Left ventricle myocardium superior (tissue), 1 donor: ENCODE measurements at places on chromosomes 5 and 9.

DNA sequence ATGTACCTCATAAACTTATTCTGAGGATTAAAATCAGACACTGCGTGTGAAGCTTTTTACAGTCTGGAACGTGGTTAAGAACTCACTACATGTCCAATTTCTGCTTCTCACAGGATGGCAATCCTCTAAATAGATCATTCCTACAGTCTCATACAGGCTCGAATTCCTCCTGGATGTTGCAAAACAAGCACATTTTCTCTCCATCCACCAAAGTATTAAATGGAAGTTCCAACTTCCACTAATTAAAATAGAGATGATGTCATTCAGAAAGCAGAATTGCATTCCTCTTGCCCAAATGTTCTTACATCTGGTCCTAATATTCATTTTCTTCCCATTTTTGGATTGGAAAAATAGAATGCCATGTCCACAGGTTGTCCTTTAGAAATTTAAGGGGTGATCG lies 145.5 kb upstream of the PCA3 start:
- no peak for DNase-seq

DNA sequence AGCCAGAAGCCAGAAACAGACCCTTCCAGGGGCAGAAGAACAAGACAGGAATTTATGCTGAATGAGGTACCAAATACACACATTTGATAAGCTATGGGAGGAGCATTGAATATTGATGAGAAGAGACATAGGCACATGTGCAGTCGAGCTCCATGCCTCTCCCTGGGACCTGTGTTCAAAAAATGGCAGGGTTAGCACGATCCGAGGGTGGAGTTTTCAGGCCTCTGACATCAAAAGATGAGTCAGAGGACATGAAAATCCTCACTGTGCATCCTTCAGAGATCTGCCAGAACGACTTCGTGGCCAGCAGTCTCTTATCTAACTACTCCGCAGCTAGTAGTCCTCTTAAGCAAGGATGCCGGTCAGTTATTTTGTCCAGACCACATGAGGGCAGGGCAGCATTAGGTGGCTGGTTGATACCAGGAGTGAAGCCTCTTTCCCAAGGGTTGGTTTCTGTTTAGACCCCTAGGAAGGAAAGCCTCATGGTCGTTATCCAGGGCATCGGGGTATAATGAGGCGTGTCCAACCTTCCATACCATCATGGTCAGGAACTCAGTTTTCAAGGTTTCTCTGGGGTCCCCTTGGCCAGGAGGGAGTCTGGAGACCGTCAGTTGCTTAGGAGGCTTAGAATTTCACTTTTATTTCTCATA lies 11.6 kb upstream of the CMBL start:
- DNase-seq, result no peak

DNA sequence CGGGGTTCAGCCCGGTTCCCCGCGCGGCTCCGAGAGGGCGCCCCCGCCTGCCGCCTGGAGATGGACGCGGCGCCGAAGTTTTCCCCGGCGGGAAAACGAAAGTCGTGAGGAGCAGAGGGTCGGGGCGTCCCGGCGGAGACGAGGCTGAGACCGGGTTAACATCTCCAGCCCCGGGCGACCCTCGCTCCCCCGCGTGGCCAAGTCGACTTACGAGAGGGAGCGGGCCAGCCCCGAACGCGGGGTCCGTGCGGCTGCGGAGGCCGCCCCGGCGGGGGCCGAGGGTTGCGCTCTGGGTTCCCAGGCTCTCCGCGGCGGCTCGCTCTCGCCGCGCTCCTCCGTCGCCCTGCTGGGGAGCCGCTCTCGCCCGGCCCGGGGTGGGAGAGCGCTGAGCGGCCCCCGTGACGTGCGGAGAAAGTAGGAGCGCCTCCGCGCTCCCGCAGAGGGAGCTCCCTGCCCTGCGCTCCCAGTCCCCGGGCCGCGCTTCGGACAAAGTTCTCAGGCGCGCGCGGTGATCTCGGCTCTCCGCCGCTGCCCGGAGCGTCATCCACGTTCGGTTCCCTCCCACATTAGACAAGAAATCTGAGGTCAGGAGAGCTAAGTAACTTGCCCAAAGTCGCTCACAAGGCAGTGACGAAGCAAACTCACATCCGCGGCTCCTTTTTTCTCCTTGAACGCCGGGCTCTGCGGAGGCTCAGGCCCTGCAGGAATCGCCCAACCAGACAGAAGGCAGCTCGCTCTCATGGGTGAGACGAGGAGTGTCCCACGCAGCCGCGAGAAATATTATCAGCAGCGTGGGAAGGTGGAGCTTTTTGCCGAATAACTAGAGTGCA lies 1.2 kb upstream of the GCNT4 start:
- peak; percentile 71 for DNase-seq

GRCh38 chr9:76687861-76688391 lies 76.3 kb upstream of the PCA3 start:
- no peak for DNase-seq

- no peak for DNase-seq
Measured at GRCh38 chr9:92522983-92523970, 12.5 kb downstream of the ECM2 start.

- no peak for DNase-seq
Measured at GRCh38 chr9:89753472-89754055, 148.8 kb downstream of the GADD45G start.

- no peak for DNase-seq
Measured at GRCh38 chr5:15116996-15117395, 245.4 kb upstream of the ANKH start.

GRCh38 chr5:86374611-86375010 lies 243.1 kb upstream of the COX7C start:
- no peak for DNase-seq

GRCh38 chr5:179814090-179814489 lies 6.6 kb upstream of the SQSTM1 start:
- DNase-seq, result no peak

DNA sequence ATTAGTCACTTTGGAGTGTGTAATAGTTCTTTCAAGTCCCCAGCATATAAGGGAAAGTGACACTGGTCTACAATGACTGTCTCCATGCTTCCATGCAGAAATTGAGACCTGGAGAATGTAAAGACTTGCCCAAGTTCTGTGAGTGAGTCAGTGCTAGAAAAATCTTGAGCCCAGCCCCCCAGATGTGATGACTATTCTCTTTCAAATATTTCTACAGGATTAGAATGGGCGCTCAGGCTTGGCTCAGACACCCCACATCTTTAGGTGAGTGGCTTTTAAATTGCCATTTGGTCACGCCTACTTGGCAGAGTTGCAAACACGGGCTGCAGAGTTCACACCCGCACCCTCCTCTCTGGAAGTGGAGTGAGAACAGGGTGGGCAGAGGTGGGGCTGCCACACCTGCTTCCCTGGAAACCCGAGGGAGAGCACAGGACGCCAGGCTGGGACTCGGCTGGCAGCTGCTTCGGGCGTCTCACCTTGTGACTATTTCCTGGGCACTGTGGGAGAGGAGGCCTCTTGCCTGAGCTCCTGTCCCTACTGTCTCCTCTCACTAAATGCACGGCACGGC lies 37.6 kb downstream of the ROPN1L start:
- no peak for DNase-seq

- no peak for DNase-seq
Measured at GRCh38 chr5:122985006-122985700, 51.4 kb downstream of the PPIC start.

- DNase-seq, result no peak
Measured at GRCh38 chr5:129541648-129542251, 81.7 kb downstream of the ADAMTS19 start.

DNA sequence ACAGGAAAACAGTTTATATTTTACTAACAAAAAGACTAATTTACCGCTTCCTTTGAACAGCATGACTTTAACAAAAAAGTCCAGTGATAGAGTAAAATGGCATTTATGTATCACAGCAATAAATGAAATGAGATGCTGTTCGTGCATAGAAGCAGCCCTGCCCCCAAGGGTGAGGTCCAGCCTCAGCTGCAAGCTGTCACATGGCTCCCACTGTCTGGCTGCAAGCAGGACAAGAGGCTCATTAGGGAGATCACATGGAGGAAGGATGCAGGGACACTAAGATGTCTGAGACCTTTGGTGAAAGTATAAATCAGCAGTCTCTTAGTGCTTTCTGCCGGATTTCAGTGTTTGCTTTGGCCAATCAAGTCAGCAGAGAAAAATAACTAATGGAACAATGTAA lies 23.0 kb downstream of the GDNF start:
- no peak for DNase-seq

DNA sequence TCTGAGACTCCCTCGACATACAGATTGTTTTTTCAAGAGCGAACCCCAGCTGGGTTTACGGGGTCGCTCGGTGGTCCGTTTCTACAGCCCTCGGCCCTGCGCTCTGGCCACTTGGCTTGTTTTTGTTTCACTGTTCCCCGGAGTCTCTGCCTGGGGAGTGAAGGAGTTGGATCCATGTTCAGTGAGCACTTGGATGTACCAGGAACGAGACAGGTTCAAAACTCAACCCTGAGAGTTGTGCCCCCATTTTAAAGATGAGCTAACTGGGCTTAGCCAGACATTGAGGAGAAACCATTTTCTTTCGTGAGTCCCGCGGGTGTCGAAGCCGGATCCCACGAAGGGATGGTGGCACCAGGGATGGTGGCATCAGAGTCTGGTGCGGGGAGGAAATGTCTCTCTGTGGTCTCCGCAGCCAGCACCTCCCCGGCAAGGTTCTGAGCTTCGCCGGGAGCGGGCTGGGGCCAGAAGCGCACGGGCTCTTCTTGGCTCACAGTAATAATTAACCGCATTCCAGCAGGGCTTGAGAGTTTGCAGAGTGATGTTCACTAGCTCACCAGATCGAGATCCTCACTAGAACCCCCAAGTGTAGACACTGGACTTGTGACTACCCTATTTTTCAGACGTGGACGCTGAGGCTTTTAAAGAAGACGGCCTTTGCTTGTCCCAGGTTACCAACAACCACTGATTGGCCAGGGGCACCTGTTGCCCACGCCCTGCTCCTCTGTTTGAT lies 1.0 kb downstream of the MSX2 start:
- DNase-seq, result no peak

DNA sequence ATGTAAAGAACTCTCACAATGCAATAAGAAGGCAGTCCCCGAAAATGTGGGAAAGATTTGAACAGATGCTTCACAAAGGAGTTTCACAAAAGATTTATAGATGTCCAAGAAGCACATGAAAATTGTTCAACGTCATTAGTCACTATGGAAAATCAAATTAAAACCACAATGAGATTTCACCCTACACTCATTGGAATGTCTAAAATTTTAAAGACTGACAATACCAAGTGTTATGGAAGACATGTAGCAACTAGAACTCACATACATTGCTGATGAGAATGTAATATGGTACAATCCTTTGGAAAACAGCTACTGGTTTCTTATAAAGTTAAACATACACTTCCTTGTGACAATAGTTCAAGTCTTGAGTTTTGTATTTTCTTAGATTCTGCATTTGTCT lies 11.0 kb upstream of the RECK start:
- no peak for DNase-seq

- no peak for DNase-seq
Measured at GRCh38 chr5:80998590-80998979, 38.4 kb downstream of the RASGRF2 start.

GRCh38 chr5:1799602-1800471 lies at the start of gene MRPL36:
MRPL36 (minus strand) TSS chr5:1799837; CDS start chr5:1798935, 902 bp downstream.
- peak; percentile 98 for DNase-seq

DNA sequence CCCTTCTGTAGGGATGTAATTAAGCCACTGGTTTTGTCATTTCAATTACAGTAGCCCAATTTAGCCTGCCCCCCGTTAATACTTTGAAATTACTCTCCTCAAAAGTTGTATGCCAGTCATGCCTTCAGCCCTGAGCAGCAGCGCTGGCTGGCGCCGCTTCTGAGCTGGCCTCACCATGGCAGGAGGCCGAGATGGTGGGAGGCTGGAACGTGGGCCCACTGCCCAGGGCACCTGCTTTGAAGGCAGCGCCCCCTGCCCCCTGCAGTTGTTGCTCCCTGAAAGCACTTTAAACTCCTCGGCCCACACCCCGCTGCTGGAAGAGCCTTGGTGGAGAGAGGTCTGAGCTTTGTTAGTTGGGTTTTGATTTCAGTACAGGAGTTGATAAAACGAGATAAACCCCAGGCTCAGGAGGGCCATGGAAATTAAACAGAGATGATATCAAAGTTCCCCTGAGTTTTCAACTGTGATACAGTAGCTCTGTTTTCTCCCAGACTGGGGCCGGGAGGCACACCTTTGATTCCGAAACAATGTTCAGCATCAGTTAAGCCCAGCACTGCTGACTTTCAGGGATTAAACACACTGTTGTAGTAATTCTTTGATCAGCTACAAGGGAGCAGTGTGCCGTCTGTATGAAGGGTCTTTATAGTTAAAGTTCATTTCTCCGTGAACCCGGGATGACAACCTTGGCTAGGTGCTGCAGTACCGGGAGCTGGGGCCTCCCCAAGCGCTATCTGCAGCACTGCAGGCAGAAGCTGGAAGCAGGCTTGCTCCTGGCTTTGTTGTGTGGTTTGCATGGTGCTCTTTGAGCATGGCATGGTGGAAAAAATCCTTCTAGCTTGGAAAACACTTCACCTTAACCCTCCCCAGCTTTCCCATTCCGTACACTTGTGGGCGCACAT lies 9.5 kb downstream of the MVB12B start:
- no peak for DNase-seq

GRCh38 chr5:179783128-179783527 lies 10.7 kb upstream of the LTC4S start:
- no peak for DNase-seq

DNA sequence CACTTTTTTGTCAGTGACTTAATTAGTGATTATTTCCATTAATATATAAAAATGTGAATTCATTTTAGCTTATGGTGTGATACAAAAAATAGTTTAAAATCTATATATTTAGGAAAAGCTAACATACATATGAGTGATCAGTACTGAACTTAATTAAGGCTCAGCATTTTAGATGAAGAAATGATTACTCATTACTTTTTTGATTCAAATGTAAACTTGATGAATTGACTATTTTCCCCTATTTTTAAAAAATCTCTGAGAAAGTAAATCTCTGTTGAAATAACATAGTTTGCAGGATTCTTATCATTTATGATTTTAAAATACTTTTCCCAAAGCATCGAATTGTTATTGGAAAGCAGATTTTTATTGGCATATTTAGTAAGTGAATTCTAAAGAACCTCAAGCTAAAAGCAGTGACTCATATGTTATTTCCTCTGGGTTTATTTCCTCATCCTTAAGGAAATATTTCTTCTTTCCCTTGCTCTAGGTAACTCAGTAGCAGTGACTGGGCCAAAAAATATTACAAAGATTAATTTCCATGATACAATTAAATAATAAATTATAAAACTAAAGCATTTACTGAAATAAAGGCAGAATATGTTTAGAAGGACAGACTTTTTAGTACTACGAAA lies 290.6 kb downstream of the FER start:
- DNase-seq, result no peak

- DNase-seq, result no peak
Measured at GRCh38 chr9:127116957-127117356, 5.5 kb downstream of the ANGPTL2 start.

GRCh38 chr9:88310310-88310980 lies 77.8 kb upstream of the SPIN1 start:
- no peak for DNase-seq

- no peak for DNase-seq
Measured at GRCh38 chr5:112535356-112535755, 116.3 kb upstream of the EPB41L4A start.

GRCh38 chr5:138282920-138283742 lies 8.7 kb upstream of the GFRA3 start:
- peak; percentile 38 for DNase-seq

GRCh38 chr9:34037626-34038025 lies 11.1 kb downstream of the UBAP2 start:
- no peak for DNase-seq
